ENCODE measurements at places on chromosomes 5 and 9. TPM values are rescaled to one million over a fixed set of nuclear protein-coding genes. Genes with fewer than 3 reads are reported as not detected.
A peak's percentile ranks its signal among the peaks of the same experiment; 100 is the strongest.

- no peak for DNase-seq
Observed at GRCh38 chr9:69574057-69574456, 98.1 kb downstream of the APBA1 start.

DNA sequence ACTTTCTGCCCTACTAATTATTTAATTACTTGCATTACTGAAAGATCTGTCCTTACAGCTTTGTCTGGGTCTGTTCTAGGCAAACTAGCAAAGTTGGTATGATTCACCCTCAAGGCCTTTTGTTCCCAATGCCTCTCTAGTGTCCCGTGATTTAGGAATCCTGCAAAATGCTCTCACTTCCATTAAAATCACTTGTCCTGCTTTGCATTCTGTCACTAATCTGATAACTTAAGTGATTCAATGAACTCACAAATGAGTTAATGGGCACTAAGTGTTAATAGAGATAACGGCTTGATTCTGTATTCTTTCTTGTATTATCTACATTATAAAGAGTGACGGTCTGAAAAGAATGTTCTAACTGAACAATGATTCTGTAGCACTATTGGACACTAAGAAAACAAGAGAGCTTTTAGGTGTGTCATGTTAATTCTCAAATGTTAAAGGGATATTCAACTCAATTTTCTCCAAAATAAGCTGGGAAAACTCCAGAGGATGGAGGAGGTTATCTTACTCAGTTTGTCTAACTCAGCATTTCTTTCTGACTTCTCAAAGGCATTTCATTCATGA, 697.3 kb downstream of the CETN3 start:
- no peak for DNase-seq

DNA sequence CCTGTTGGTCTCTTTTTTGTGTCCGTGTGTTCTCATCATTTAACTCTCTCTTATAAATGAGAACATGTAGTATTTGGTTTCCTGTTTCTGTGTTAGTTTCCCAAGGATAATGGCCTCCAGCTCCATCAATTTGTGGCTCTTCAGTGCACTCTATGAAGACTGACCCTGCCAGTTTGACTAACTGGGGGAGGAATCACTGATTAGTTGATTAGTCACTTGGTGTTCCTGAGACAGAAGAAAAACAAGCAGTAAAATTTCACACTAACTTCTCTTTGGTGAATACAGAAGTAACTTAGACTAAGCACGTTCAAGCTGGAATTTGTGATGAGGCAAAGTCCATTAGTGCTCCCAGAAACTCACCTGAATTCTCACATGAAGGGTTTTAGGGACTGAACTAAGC, 495.8 kb upstream of the RORB start:
- DNase-seq: no peak

DNA sequence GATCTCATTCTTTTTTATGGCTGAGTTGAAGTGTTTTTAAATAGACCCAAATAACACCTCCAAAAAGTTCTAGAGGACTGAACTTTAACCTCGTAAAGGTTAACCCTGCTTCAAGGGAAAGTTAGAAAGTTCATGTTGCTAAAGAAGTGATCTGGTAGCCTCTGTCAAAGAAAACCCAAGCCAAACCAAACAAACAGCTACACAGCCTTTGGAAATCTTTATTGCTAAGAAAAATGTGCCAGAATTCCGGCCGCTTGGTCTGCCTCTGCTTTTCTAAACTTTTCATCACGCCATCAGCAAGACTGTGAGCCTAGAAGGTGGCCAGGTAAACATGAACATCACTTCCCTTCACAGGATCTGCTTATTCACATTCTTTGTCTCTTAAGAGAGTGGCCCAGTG, 17.9 kb downstream of the FUBP3 start:
- DNase-seq: no peak

GRCh38 chr5:36373527-36374086, 71.9 kb upstream of the RANBP3L start:
- DNase-seq: peak; percentile 92

DNA sequence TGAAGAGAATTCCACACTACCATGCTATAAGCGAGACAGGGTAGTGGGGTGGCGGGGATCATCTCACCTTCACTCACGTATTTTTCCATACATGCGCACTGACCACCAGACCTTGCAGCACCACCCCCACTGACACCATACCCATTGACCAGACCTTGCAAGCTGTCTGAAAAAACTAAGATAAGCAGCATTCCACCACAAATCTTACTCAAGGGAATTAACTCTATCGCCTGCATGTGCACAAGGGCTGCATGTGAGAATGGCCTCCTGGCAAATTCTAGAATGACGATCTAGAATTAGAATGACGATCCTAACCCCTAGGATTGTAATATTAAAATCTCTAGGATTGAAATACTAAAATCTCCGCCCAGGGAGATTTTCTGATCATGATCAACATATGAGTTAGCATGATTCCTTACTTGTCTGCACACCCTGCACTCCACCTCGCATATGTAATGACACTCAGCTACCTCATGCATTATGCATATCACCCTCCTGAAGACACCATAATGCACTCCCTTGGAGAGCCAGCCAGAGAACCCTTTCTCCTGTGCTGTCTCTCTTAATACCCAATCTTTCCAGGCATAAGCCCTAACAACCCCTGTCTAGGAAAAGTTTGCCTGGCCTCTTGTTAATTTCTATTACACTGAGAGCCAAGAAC, 11.7 kb downstream of the SOX30 start:
- DNase-seq: no peak

DNA sequence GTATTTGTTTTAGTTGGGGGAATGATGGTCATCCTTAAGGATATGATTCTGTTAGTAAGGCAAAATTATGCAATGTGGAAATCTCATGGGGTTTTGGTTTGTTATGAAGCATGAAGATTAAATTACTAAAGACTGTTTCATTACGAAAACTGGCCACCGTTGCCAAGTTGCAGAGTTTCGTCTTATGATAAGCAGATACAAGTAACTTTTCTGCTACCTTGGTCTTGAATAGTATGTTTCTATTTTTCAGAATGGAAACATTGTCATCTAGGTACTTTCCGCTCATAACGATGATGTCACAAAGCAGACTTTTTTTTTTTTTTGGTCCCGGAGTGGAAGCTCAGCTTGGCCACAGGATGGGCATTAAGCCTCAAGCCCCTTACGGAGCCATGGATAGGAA, 4.2 kb downstream of the CCNI2 start:
- no peak for DNase-seq

DNA sequence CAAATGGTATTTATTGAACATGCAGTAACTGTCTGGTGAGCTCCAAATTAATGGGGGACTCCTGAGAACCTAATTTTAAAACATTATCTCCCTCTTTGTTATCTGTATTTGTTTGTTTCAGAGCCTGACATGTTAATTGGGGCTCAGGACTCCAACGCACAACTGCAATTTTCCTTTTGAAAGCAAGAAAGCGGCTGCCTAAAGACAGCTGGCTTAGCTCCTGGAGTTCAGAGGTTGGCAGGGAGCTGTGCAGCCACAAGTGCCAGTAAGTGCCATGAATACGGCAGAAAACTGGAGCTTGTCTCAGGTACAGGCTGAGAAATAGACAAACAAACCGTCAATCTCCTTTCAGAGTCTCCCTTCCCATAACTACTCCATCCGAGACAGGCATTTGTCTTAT, 80.9 kb downstream of the PPP2R2B start:
- no peak for DNase-seq

DNA sequence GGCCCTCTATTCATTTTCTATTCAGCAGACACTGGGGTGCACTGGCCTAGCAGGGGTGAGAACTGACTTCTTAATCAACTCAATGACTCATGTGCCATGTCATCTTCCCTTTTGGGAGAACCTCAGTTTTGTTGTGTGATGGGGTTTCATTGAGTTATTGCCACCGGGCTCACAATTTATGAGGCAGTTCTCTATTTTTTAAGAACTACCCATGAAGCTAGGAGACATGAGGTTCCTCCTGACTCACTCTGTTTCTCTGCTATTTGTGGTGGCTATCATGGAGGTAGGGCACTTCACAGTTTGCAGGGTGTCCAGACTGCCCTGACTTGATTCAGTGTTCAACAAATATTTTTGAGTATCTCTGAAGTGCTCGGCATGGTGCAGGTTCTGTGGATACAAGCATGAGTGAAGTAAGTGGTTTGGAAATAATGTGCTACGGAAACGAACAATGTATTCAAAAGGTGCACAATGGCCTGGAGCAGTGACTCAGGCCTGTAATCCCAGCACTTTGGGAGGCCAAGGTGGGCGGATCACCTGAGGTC, 39.3 kb downstream of the SPARC start:
- peak; percentile 58 for DNase-seq

GRCh38 chr5:122690266-122690665, 84.6 kb upstream of the SNX2 start:
- DNase-seq: no peak

GRCh38 chr5:132313961-132314432, 19.8 kb downstream of the SLC22A4 start:
- no peak for DNase-seq

DNA sequence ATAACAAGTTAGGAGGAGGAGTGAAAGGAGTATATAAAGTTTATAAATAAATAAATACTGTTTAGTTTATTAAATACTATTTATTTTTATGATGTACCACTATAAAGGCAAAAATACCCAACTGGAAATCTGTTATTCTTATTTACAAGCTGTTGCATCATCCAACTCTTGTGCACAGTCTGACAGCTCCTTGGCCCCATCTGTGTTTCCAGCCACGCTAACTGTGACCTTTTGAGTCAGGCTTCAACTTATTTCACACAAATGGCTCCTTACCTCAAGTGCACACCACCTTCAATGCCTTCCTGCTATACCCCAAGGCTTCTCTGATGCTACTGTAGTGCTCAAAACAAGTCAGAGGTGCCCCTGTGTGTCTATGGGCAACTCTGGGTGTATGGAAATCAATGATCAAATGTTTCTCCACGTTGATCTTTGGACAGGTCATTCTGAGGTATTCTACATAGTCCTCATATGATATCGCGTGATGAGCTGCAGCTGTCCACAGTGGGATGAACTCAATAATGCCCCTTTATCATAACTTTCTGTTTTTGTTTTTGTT, 303.2 kb upstream of the GRAMD2B start:
- no peak for DNase-seq

Gene NUTM2F
- total RNA-seq: not detected

Gene CCNI2
- not detected for total RNA-seq

Gene NEUROG1
- not detected for total RNA-seq

Gene TAF11L5
- not detected for total RNA-seq

Gene SPINK6
- not detected for total RNA-seq

Gene ZNF658
- 2.2 TPM for total RNA-seq

Gene SLC1A1
- total RNA-seq: 14.7 TPM

All from M059J (cell line).